Fibroblast of the aortic adventitia (primary cell): ENCODE measurements at places on chromosomes 3 and 15. TPM values are rescaled to one million over a fixed set of nuclear protein-coding genes. Genes with fewer than 3 reads are reported as not detected.

GRCh38 chr3:125050488-125051090 lies 5.2 kb downstream of the HEG1 start:
- no peak for DNase-seq

The SPPL2A gene
- 51.9 and 128 TPM in 2 replicates for total RNA-seq

GRCh38 chr15:89501646-89502045 lies 5.3 kb upstream of the RHCG start:
- no peak for DNase-seq

DNA sequence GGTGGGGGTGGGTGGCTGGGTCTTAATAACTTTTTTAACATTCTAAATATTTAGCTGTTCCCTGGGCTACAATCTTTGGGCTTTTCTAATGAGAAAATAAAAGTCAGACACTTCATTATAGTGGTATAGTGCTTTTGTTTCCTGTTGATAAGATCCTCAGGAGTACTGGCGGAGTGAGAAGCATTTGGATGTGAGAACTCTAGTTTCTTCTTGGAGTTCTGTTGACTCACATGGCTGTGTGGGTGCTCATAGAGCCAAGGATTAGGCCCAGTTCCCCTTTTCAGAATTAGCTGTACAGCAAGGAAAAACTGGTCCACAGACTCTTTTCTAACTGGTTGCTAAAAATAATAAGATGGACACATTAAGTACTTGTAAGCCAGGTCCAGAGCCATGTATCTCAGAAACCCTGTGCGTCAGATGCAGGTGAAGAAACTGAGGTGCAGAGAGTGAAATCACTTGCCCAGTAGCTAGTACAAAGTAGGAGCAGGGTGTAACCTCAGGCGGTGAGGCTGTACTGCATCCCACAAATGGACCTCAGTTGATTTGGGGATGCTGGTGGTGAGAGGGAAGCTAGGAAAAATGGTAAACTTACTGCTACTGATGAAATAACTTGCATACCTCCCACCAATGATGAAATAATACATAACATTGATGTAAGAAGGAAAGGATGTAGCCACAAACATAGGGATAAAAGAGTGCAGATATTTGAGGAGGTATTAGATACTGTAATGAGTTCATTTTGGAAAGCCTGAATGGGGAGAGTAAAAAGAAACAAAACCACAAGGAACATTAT lies 2.3 kb downstream of the ITPR1 start:
- no peak for DNase-seq

DNA sequence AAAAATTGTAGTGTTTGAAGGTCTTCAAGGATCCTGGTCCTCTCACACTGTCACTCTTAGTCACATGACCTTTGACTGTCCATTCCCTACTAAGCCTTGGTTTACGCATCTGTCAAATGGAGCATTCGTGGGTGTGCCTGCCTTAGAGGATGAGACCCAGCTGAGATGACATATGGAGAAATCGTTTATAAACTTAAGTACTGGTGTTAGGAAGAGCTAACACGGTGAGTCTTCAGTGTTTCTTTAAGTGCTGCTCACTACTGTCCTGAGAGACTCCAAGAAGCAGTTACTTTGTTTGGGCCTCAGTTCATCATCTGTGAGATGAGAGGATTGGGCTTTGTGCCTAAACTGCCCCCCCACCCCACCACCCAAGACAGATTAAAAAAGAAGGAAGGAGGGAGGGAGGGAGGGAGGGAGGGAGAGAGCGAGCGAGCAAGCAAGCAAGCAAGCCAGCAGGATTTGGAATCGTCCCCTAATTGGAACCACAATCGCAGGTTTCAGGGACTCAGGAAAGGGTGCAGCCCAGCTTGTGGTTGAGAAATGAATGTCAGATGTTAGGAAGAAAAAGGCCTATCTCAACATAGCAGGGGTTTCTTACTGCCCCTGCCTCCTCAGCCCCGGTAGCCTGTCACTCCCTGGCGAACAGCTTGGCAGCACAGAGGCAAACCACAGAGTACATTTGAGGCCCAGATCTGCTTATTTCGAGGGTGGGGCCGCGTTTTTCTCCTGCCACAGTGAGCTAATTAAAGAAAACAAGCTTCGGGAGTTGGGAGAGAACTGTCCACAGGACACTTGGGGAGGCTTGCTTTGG lies 32.7 kb downstream of the SMAD3 start:
- DNase-seq, result peak; percentile 95

DNA sequence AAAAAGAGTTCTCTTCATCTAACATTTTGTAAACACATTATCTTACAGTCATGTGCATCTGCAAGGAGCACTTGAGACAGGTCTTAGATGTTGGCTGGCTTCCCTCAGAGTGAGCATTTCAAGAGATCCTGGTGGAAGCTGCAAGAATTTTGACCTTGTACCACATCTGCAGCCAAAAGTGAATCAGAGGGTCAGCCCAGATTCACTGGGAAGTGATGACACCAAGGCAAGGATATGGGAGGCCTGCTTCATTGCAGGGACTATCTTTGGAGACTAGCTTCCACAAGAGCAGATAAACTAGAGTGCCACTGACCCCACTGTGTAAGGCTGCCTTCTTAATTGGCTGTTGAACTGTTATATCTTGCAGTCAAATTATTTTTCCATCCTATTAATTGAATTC lies 21.3 kb upstream of the GADL1 start:
- DNase-seq, result peak; percentile 28

GRCh38 chr3:102206511-102207031 lies 228.2 kb upstream of the ZPLD1 start:
- DNase-seq, result peak; percentile 89

The SYNPR gene
- not detected in 2 replicates for total RNA-seq

DNA sequence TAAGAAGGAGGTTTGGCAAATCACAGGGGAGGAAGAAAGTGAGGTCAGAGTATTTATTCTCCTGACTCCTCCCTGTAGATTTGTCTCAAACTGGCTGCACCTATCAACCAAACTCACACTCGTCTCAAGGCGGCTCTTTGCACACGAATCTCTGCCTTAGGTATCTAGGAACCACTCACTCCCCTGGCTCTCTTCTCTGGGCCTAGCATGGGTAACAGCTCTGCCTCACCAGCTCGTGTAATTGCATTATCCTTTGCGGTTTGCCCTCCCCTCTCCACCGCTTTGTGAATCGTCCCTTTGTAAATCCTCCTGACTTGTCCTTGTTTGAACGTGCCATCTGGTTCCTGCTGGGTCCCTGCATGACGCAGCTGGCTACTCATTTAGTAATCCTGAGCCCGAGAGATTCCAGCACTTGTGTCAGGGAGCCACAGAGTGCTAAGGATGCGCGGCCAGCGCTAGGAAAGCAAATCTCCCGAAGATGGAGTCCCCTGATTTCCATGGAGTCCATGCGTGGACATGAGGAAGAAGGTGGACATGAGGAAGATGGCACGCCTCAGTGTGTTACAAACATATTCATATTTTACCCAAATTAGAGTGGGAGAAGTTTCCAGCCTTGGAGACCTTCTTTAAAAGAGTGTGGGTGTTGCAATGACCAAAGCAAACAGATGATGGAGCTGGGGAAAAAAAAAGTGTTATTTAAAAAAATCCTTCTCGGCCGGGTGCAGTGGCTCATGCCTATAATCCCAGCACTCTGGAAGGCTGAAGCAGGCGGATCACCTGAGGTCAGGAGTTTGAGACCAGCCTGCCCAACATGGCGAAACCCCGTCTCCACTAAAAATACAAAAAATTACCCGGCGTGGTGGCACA lies 26.7 kb downstream of the NRROS start:
- DNase-seq, result peak; percentile 49

The CA12 gene
- 21.5 and 174 TPM in 2 replicates for total RNA-seq

DNA sequence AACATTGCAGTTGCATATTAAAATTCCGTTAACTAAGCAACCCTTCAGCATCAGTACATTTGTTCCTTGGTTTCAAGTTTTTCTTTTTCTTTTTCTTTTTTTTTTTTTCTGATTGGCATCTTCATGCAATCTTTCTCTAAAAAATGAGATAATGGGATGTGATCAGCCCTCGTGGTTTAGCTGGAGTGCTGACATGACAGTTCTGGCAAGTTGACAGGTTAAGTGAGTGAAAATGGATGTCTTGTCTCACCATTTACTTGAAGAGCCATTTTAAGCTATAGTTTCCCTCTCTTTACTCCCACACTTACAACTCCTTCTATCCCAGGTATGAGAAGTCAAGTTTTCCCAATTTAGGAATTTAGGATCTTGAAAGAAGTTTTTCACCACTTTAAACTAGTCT lies 495.2 kb downstream of the ROBO2 start:
- no peak for DNase-seq

DNA sequence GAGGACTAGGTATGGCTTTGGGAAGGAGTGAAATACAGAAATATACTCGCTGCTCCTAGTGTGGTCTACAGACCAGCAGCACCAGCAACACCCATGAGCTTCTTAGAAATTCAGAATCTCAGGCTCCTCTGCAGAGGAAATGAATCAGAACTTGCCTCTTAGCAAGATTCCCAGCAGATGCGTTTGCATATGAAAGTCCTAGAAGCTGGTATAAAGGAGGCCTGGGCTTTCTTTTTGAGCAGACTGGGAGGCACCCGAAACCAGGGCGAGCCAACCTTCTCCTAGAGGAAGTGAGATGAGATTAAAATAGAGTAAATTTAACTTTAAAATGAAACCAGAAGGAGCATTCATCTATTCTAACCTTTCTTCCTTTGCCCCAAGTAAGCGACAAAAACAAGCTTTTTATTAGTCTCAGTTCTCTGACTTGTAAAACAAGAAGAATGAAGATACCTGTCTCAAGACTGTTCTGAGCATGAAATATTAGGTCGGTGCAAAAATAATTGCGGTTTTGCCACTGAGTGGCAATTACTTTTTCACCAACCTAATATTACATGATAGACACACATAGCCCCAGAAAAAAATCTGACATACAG lies 140.0 kb downstream of the PDZRN3 start:
- peak; percentile 40 for DNase-seq

DNA sequence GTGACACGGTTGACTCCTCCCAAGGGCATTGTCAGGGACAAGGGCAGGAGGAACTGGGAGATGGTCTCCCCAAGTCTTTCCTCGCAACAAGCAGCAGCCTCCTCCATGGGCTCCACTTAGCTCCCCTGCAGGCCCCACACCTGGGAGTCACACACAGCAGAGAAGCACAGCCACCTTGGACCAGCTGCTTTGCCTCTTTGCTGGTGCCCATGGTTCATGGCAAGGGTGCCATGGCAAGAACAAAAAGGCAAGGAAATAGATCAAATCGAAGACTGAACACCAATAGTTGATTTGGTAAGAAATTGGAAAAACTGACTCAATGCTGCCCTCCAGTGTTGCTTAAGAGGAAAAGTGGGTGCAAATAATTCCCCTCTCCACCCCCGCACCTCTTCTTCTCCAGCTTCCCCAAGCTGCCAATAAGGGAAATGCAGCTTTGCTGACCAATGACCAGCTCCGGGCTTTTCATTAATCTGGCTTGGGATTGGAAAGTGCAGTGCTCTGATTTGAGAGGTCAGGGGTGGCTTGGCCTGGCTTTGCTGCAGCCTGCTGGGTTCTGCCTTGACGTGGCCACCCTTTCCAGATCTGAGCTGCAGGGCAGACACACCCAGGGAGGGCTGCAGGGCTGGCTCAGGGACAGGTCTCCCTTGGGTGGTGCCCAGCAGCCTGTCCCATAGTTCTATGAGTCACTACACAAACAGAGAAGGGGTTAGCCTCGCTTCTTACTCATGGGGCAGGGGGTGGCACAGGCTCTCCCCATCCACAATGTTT lies 162.0 kb downstream of the KLF13 start:
- peak; percentile 96 for DNase-seq

The EPHB1 gene
- 1.2 and 3.0 TPM in 2 replicates for total RNA-seq

DNA sequence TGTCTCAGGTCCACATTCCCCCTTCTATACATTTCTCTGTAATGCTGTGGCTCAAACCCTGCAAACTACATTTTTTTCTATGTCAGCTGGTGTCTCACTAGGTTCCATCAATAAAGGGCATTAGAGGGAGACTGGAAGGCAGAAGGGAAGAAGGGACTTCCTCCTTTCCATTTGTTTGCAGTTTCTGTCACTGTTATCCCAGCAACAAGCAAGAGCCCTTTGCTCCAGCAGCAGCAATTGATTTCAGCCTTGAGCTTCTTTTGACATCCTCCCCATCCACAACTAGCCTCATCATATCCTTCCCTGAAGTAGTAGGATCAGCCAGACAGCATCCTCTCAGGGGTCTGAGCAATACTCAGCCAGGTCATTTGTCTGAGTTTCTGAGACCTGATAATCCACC lies 5.3 kb upstream of the NCK1 start:
- DNase-seq, result no peak

- no peak for DNase-seq
These were observed 158.8 kb downstream of the PDZRN3 start for GRCh38 chr3:73465926-73466325.

The CEMIP gene
- total RNA-seq, result 225 and 249 TPM in 2 replicates
